Fibroblast of the conjunctiva (primary cell): ENCODE measurements at places on chromosomes 3 and 15.

DNA sequence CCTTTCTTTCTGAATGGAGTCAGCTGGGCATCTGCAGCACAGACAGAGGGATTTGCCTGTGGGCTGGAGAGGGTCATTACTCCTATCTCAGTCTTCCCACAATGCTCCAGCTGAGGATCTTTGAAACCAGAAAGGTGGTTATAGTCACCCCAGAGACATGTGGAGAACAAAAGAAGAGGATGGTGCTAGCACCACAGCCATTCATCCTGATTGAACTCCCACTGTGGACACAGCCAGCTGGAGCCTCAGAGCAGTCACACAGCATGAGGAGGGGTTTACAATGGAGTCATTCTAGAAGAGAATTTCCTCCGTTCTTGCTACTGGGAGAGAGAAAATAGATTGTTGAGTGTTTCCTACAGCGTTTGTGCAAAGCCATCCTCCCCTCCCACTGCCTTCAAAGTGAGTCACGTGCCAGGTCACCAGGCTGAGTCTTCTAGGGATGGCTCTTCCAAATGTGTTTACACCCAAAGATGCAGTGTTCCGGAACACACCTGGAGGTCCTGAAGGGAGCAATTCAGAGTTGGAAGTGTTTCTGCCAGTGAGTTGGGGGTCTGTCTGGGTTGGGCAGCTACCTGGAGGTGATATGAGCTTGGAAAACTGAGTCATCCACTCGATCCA lies 18.9 kb upstream of the GREM1 start:
- DNase-seq = no peak

DNA sequence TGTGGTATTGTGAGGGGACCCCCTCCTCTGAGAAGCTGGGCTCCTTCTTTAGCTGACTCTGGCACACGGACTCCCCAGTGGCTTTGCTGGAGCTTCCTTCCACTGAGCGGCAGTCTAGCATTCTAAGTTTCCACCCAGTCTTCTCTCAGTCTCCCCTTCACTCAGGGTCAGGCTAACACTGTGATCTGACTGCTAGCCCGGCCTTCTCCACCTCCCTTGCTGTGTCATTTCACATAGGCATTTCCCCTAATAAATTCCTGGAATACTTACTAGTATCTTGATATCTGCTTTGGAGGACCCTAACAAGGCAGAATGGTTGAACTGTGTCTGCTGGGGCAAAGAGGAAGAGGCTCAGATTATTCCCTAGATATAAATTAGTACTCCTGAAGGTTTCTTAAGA lies 106.2 kb upstream of the THBS1 start:
- DNase-seq = no peak

DNA sequence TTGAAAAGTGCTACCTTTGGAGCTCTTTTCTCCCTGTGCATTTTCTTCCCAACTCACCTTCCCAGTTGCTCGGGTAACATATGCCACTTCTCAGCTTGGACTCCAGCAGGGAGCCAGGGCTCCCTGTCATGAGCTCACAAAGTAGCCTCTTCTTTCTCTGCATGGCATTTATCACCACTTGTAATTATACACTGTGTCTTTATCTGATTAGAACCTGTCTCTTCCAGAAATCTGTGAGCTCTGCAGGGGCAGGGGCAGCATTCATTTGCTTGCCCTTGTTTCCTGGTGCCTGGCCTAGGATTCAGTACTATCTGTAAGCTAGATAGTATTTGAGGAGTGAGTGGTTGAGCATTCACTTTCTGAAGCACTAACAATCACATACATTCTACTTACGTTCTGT lies 100.9 kb downstream of the CLSTN2 start:
- no peak for DNase-seq

DNA sequence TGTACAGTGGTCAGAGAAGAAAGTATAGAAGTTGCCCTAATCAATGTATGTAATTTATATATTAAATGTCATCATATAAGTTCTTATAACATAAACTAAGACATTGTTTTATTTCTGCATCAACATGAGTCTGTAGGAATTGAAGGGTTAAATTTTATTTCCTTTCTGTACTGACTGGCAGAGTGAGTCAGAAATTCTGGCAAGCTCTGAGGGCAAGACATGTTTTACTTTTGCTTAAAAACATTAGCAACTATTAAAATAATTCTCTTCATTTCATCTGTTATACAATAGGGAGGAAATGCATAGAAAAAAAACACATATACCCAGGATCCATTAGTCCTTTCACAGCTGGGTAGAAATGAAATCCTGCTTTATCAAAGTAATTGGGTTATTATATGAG lies 171.4 kb upstream of the ALCAM start:
- peak; percentile 5 for DNase-seq
